ENCODE measurements at places on chromosomes 2 and 18.

DNA sequence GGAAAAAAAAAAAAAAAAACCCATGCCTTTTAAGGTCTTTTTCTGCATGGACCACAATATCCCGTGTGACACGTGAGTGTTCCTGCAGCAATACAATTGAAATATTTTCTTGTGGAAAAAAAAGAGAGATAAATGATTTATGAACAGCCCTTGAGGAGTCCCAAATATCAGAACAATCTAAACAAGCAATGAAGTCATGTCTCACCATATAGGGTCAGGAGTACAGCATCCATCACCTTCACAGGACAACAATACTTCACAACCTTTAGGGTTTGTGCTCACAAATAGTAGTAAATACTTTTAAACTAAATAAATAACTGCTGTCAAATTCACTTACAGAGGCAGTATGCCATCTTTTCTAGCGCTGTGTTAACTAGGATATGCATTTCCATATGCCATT, 87.9 kb downstream of the ZEB2 start:
- no peak for DNase-seq

- DNase-seq: no peak
Measured at GRCh38 chr18:46759890-46760289, 3.0 kb upstream of the ST8SIA5 start.

DNA sequence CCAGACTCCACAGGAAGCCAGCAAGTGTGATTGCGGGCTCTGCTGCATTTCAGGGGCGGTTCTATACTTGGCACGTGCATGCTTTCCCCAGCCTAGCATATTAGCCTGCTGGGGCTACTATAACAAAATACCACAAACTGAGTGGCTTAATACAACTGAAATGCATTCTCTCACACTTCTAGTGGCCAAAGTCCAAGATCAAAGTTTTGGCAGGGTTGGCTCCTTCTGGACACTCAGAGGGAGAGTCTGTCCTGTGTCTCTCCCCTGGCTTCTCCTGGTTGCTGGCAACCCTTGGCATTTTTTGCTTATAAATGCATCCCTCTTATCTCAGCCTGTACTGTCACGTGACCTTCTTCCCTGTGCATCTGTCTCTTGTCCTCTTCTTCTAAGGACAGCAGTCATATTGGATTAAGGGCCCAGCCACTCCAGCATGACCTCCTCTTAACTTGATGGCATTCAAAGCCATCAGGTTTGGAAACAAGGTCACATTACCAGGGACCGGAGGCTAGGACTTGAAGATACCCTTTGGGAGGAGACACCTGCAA, 138.7 kb downstream of the RNF152 start:
- DNase-seq: no peak

- DNase-seq: no peak
Measured at GRCh38 chr2:144942516-144943256, 422.8 kb upstream of the ZEB2 start.

DNA sequence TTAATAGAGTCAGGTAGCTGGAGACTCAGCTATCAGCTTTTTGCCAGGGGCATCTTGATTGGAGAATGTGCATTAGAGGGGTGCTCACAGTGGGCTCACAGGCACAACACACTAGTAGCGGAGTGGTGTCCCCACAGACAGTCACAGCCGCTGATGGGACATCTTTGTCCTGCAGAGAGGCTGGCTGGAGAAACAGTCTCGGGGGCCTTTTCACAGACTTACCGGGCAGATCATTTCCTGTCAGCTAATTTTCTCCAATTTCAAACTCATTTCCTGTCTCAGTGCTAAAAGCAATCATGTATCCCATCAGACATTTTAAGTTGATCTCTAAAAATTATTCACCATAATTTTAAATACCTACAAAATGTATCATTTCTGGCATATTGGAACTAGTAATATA, 562.6 kb downstream of the DCDC2C start:
- DNase-seq: no peak

DNA sequence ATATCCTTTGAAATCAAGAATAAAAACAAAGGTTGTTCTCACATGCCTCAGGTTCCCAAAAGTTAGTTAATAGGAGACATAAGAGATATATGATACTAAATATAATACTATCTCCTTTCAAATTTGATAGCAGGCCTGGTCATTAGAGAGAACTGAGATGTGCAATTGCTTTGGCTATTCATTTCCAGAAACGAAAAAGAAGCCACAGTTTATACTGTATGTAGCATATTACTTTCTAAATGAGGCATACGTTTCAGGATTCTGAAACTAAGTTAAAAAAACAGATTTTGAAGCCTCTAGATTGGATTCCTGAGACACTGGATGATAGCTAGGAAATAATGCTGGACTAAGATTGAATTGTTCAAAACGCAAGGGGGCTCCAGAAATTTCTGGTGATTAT, 7.1 kb downstream of the PPP1R1C start:
- no peak for DNase-seq

DNA sequence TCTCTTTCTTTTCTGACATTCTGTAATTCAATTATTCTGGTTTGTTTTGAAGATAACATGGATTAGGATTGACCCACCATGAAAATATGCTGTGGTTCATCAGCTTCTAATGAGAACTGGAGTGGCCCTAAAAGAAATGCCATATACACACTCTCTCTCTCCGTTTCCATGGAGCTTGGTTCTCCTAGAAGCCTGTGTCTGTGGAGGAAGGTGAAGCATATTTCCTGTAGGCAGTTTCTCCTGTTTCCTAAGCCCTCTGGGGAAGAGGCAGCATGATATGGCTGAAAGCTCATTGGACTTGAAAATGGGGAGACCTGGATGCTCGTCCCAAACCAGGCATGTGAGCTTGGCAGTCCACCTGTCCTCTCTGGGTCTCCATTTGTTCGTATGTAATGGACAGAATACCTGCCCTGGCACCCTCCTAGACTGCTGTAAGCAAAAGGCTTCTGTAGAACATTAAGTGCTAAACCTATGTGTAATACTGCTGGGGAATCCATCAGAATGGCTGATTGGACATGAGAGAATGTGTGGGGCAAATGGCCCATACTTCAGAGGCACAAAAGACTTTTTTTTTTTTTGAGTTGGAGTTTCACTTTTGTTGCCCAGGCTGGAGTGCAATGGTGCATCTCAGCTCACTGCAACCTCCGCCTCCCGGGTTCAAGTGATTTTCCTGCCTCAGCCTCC, 75.3 kb upstream of the PPP1CB start:
- DNase-seq: no peak

DNA sequence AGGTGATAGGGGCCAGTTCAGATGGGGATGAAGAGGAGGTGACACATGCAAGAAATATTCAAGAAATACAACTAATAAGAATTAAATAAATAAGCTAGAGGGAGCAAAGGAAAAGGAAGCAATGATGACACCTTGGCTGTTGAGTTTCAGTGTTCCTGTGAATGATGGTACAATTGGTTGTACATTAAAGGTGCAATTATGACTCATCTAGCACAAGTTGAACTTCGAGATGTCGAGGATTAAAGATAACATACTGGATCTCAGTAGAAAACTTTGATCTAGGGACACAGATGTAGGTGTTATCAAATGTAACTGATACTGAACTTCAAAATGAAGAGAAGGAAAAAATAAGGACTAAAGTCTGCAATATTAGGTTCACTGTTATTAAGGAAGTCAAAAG, 760.6 kb upstream of the CHAC2 start:
- no peak for DNase-seq

DNA sequence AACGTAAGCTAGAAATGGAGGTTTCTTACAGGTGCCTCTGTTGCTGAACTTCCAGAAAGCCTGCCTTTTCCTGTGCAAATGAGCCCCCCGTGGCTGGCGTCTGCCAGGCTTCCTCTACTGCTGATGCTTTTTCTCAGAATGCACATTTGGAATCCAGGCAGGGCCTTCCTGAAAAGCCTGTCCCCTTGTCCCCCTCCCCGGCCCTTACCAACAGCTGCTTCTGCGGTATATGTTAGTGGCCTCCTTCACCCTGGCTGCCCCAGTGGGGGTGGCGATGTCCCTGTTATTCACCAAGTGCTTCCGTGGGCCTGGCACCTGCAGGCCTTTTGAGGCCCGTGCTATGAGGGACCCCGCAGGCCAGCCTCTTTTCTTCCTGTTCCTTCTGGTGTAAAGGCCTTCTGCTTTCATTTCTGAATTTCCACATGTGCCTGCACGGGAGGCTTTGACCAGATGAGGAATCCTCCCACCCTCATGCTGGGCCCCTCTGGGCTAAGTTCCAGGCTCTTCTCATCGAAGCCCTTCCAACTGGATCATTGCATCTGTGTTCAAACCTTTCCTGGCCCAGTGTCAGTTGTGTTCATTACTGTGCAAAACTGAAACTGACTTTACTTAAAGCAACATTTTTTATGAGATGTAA, 10.4 kb downstream of the CNDP2 start:
- no peak for DNase-seq

DNA sequence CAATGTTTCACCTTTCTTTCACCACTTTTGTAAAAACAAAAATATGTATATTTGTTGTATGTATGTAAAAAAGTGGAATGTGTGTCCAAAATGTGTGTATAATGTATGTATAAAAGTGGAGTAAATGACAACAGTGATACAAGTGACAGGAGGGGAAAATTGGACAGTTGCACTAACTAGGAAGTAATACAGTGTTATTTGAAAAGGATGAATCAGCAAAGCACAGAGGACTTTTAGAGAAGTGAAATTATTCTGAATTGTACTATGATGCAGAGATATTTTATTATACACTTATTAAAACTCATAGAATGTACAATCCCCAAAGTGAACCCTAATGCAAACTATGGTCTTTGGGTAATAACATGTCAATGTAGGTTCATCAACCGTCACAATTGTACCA, 331.3 kb upstream of the CNTNAP5 start:
- no peak for DNase-seq

GRCh38 chr2:171387052-171387451, 46.7 kb downstream of the METTL8 start:
- no peak for DNase-seq

- DNase-seq: no peak
Measured at GRCh38 chr2:105194022-105194675, 47.4 kb upstream of the GPR45 start.

- DNase-seq: peak; percentile 11
Measured at GRCh38 chr18:70195852-70196434, 9.5 kb downstream of the RTTN start.

- no peak for DNase-seq
Measured at GRCh38 chr2:1588051-1588977, 156.0 kb downstream of the PXDN start.

- no peak for DNase-seq
Measured at GRCh38 chr2:216856406-216857065, 3.3 kb downstream of the TNP1 start.

DNA sequence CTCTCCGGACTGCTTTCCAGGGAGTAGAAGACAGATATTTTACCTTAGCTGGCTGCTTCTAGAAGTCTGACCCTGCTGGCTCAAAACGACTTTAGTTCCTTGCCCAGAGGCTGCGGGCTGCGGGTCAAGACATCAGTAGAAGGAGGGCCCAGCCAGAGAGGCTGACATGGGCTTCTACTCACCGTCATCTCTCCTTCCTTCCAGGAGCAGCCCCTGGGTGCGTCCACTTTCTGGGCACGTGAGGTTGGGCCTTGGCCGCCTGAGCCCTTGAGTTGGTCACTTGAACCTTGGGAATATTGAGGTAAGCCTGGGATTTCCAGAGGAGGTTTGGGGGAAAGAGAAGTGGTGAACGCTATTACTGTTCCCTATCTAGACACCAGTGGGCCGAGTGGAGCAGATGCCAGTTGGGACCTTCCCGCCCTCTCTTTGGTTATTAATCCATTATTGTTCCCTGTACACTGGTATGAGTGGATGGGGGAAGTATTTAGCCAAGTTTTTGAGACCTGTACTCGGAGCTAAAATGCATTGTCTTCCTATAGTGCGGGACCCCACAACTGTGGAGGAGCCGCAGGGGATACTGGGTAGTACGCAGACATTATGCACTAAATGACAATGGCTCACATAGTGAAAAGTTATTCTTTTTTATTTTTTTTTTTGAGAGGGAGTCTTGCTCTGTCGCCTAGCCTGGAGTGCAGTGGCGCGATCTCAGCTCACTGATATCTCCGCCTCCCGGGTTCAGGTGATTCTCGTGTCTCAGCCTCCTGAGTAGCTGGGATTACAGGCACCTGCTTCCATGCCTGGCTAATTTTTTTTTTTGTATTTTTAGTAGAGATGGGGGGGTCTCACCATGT, 26.3 kb upstream of the CASP8 start:
- no peak for DNase-seq

DNA sequence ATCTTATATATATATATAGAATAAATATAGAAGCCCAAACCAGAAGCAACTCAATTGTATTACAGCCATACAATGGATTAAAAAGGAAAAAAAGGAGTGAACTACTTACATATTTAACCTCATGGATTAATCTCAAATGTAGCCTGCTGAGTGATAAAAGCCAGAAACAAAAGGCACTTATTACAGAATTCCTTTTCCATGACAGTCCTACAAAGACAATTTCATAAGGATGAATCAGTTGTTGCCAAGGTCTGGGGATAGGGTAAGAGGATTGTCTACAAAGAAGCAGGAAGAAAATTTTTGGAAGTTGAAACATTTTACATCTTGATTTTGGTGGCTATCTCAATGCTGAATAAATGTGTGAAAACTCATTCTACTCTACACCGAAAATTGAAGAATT, 103.9 kb upstream of the DCC start:
- no peak for DNase-seq

DNA sequence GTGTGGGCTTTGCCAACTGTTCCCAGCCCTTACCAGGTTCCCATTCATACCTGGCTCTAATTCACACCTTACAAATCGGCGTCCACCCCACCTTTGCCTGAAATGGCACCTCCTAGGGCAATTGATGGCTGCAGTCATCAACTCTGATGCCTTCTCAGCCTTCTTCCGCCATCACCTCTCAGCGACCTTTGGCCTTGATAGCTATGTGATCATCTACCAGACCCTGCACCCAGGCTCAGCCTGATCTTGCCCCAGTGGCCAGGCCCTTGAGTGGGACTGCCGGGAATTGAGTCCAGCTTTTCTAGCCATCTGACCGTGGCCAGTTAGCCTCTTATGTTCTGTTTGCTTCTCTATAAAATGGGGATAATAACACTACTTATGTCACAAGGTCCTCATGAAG, 32.5 kb downstream of the PSD4 start:
- no peak for DNase-seq
